ENCODE measurements at places on chromosomes 11 and 22.

DNA sequence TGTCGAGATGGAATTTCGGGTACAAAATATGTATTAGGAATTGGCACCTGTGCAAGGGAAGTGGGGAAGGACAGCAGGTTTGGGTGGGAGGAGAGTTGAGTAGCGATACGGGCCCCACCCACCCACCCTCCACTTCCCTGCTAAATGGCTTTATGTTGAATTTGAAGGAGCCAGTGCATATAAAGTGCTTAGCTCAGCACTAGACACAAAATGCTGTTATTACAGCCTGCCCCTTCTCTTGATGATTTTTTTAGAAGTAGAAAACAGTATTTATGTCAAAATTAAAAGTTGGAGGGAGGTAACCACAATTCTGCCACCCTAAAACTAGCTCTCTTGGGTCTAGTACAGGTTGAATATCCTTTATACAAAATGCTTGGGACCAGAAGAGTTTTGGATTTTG is 59.3 kb upstream of the SUSD2 start:
- no peak for DNase-seq

DNA sequence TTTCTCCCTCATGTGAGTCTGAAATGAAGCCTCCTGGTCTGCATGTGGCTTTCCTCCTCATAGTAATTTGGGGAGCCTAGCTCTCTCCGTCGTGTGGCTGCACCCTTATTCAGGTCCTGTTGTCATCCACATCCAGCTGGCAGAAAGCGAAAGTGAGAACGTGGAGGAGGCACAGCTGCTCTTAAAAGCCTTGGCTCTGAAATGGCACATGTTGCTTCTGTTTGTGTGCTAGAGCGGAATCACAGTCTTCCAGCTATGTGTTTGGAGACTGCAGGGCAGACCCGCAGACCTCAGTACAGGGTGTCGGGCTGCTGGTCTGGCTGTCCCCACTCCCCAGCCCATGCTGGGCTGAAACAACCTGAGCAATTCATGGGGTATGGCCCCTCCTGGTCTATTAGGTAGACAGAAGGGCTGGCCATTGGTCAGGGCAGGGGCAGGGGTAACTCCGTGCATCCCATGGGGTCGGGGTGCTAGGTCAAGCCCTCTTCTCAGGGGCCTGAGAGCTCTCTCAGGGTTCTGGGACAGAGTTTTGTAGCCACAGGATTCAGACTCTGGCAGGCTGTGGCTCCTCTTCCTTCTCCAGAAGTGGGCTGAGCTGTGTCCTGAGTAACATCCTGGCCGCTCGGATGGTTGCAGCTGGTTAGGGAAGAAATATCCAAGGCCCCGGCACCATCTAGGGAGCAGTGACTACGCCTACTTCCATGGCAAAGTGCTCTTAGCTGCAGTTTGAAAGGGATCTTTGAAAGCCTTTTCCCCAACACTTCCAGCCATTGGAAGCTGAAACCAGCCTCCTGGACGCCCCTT is 50.6 kb downstream of the C11orf96 start:
- DNase-seq, result no peak

DNA sequence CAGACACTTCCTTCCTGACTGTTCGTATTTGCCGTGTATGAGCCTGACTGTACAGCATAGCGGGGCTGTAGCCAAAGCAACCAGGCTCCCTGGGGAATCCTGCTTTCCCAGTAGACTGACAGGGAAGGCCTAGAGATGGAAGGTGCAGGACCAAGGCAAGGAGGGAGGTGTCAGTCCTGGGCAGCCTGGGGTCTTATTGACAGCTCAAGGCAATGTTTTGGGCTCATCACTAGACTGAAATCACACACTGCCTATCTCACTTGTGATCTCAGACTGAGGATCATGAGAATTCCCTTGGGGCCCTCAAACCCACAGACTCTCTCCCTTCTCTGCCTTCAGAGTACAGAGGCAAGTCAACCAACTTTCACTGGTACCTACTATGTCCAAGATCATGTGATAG is 346.8 kb upstream of the NARS2 start:
- peak; percentile 45 for DNase-seq

DNA sequence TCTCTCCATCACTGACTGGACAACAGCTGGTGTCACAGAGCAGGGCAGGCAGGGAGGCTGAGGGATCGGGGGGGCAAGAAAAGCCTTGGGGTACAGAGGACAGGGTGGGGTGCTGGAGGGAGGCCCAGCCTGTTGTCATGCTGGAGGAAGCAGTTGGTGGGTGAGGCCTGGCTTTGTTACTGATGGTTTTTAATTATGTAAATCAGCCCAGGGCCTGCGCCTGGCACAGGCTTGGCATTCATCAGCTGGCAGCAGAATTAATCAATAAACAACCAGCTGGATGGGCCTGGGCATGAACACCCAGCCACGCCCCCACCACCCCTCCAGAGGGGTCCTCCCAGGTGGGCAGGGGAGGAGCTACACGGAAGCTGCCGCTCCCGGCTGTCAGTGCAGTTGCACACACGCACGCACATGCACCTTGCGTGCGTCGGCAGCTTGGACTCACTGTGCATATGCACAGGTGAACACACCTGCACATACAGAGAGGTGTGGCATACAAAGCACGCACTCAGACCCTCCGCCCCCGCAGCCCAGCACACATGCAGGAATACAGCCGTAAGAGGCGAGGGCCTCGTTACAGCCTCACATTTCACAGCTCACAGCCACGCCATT is 21.3 kb upstream of the ELFN2 start:
- no peak for DNase-seq

DNA sequence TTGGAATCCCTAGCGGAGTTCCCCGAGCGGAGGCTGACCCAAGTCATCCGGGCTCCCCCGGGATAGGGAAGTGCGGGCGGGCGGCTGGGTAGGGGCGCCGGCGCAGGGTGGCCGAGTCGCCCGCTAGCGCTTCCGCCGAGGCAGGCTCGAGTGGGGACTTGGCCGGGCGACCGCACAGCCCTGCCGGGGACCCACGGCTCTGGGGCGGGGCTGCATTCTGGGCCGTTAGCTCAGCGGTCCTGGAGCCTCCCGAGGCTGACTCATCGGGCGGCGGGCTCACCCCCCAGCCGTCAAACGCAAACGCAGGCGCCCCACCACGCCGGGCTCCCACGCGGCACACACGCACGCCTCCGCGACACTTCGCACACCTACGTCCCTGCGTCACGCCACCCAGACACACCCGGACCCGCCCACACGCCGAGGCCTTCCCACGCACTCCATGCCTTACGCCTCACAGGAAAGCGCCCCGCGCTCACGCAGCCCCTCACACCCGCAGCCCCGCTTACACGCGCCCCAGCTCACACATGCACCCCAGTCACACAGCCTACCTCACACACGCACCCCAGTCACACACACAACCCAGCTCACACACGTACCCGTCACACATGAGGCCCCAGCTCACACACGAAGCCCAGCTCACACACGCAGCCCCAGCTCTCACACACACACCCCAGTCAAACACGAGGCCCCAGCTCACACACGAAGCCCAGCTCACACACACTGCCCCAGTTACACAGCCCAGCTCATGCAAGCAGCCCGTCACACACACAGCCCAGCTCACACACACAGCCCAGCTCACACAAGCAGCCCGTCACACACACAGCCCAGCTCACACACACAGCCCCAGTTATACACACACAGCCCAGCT is 1.2 kb downstream of the PHLDB1 start:
- DNase-seq, result peak; percentile 83

DNA sequence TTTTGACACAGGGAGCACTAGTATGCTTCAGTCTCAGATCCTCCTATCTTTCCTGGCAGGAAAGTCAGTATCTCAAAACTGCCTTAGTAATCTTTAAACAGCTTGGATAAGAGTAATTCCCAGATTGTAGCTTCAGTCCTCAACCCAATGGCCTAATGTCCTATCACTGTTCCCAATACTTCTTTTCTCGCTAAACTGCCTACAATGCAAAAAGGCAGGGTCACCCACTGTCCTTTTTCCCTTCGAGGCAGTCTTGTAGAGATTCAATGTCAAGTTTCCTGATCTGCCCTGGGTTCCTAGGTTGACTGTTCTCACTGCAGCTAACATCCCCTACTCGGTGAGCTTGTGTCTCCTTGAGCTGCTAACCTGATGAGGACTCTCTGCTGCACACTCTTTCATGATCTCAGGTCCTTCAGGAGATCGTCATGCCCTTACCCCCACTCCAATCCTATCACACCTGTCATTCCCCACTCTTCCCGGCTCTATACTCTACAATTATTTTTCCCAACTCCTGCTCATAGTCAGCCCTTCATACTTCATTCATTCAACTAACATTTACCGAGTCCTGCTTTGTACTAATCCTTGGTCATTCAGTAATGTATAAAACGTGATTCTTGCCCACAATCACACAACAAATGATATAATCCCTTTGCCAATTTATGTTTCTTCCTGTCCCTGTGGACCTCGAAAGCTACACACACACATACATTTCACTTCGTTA is 904 bp downstream of the C2CD3 start:
- DNase-seq, result peak; percentile 31

DNA sequence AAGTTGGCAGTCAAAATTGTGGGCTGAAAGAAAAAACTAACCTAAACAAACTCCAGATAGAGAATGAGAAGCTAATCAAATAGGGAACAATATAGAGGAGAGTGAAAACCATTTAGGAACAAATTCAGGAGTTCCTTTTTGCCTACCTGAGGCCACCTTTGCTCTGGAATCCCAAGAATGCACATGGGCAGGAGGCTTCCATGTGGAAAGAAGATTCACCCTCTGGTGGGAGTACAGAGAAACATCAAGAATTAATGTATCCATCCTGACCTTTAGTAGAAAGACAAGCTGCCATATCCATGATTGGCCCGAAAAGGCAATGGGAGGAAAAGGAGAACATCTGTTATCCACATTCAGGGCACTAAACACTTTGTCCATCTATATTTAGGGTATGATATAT is 35.0 kb upstream of the MRGPRX1 start:
- DNase-seq, result no peak

- DNase-seq, result no peak
These were observed 4.1 kb upstream of the PTDSS2 start for GRCh38 chr11:445765-446588.

DNA sequence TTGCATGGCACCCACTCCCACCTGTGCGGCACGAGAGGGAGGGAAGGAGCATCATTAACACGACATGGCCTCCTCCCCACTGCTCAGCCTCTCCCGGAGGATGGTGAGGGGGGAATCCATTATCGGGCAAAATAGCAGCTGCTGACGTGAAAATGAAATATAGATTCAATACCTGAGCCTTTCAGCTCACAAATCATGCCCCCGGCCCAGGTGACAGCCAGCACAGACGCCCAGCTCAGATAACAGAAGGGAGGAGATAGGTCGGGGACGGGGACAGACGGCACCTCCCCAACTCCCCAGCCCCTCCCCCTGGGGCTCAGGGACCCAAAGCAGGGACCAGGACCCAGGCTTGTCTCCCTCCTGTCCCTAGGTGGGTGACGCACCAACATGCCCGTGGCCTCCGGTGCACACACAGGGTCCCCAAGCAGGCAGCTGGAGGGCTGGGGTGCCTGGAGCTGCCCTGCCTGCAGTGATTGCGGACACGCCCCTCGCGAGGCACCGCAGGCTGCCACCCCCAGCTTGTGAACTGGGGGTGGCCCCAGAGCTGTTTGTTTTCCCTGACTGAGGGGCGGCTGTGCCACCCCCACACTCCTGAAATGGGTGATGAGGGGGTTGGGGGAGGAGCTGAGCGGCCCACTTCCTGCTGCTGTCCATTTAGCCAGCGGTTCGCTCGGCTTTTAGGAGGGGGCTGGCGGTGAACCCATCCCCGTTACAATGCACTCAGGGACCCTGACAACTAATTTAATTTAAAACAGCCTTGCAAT is 31.7 kb downstream of the FLRT1 start:
- no peak for DNase-seq

DNA sequence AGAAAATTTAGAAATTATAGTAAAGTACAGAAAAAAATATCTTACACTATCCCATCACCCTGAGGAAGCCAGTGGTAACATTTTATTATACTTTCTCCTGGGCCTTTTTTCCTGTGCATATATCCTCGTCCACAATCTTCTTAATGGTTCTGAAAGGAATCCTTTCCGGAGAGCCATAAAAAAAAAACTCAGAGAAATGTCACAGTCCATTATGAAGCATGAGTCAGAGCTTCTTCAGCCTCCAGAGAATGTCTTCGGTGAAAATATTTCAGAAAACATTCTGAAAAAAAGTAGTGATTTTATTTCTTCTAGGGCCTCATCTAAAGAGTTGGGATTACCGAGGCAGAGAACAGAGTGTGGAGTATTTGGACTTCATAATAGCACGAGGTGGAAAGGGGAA is 163.4 kb downstream of the INSC start:
- no peak for DNase-seq

- peak; percentile 94 for DNase-seq
These were observed 2.2 kb upstream of the TUT1 start for GRCh38 chr11:62593434-62594044.
